Activated CD4-positive, alpha-beta T cell treated with anti-CD3 and anti-CD28 coated beads, Interleukin-2, amount 10 ng/mL, durations not matched to agents 24 days and 14 days (primary cell): ENCODE measurements at places on chromosomes 3 and 15.
A peak's percentile ranks its signal among the peaks of the same experiment; 100 is the strongest.

GRCh38 chr15:48501208-48501607 lies 144.3 kb downstream of the FBN1 start:
- no peak for DNase-seq

DNA sequence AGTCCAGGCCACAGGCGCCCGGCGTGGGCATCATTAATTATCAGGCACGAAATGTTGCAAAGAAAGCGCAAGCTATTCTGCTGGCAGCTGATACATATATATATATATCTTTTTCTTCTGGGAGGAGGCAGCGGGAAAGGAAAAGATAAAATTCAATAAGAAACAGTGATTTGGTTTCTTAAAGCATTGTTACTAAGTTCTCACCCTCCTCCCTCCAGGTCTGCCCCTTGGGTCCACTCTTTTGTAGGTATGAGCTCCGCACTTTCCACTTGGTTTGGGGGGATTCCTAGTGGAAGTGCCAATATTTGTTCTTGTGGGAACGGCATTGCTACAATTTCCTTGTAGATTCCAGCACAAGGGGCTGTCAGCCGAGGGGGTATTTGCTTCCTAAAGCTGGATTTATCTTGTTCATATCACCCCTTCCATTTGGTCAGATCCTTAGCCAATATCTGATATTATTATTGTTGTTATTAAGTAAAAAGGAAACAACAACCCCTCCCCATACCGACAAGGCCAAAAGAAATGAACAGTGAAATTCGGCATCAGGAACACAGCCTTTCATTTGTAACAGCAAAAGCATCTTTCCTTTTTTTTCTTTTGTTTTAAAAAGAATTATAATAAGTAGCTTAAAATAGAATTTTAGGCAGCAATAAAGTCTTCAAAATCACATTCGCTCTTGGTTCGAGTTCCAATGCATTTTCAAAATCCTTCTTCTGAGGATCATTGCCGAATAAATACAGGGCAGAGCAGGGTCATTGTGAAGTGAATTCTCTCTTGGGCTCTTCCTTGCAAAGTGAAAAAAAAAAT lies 15.6 kb downstream of the ZIC1 start:
- DNase-seq: no peak

DNA sequence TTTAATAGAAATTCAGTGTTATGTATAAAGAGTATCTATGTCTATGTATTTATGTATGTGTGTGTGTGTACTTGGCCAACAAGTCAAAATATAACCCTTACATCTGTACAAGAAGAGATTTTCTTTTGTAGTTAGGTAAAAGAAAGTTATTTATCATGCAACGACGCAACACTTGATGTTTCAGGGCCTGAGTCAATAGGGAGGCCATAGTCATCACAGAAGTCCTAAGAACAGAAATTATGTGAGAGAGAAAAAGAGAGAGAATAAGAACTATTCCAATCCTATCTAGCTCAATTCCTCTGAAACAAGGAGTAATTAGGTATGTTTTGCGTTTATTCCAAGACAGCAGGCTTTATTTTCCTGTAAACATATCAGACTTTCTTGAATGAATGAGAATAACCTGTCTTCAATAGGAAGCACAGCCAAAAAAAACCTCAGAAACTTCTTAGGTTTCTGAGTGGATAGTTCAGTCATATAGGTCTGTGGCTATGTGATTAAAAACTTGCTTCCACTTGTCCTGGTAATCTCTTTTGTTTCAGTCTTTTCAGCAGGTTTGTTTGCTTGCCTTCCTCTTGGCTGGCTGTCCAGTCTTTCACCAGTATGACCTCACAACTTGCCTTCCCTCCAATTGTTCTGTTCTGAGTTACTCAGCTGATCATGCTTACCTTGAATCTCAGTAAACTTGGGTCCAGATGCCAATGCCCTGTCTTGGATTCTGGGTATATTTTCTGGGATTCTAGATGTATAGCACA lies 382.4 kb upstream of the GBE1 start:
- no peak for DNase-seq

GRCh38 chr3:84759361-84759760 lies 199.4 kb upstream of the CADM2 start:
- DNase-seq: no peak

- DNase-seq: no peak
These were observed 204.6 kb downstream of the PLCL2 start for GRCh38 chr3:17089314-17089700.

GRCh38 chr15:83899670-83900069 lies 245.7 kb downstream of the ADAMTSL3 start:
- DNase-seq: no peak

DNA sequence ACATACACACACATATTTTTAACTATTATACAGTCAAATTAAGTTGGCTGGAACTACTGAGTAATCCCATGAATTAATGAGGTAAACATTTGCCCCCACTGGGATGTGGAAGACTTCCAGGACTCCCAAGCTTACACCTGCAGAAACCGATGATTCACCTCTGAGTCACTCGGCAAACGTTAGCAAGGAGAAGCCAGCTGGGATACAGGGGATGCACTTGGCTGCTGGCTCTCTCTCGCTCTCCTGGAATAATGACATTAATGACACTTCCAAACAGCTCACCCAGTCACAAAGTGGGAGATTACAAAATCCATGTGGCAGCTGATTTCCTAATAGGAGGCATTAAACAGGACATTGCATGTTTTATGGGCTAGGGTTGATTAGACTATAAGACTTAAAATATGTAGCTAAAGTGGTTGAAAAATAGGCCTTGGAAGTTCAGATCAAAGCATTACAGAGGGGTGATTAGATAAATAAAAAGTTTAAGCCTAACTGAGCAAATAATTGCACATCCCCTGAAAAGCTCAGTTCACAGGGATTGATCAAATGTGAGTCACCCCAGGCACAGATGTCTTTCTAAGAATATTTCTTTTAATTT lies 500.9 kb downstream of the SOX2 start:
- no peak for DNase-seq

GRCh38 chr3:12194669-12195161 lies 36.0 kb upstream of the TIMP4 start:
- peak; percentile 69 for DNase-seq

DNA sequence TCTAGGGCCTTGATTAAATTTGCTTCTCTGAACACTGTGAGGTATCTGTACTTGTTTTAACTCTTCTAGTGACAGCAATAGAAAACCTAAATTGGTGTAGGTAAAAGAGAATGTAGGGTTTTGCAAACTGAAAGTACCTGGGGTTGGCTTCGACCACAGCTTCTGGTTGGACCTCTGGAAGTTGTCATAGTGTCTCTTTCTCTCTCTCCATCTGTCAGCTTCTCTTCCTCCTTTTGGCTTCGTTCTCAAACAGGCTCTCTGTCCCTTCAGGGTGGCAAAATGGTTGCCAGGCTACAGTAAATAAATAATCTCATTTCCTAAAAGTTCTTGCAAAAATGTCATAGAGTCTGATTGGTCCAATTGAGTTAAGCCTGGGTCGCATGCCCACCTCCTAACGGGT lies 149.3 kb upstream of the CTDSPL start:
- DNase-seq: no peak

- DNase-seq: no peak
These were observed 191.9 kb upstream of the LRIG1 start for GRCh38 chr3:66692766-66693150.

DNA sequence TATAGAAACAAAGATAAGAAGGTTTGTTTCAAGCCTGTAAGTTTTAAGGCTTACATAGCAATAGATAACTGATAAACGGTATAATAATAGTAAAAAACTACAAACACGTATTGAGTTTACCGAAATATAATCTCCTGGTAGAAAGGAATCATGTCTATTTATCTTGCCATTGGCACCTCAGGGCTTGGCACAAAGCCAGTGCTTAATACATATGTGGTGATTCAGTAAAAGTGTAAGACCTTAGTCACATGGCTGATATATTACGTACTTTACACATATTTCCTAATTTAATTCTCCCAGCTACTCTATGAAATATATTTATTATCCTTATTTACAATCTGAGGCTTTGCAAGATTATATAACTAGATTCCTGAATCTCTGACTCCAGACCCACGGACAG lies 32.0 kb upstream of the SLCO3A1 start:
- DNase-seq: no peak

GRCh38 chr3:52123106-52123725 lies 31.0 kb downstream of the POC1A start:
- peak; percentile 94 for DNase-seq

GRCh38 chr15:63540449-63540848 lies 36.1 kb downstream of the USP3 start:
- no peak for DNase-seq

GRCh38 chr3:192063570-192063969 lies 602.6 kb downstream of the PYDC2 start:
- DNase-seq: no peak

DNA sequence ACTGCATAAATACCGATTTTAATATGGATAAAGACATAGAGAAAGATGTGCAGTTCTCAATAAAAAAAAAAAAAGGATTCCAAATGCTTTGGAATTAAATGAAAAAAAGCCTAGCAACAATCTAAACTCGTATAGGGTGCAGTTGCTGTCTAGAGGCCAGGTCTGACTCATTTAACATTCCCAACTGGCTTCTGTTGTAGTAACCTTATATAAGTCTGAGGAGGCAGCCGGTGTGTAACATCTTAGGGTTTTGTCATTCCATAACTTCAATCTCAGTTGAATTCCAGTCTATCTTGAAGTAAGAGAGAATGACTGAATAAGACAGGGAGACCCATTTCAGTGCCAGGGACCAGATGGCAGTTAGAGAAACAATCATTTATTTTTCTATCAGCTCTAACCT lies 6.5 kb downstream of the PDCD10 start:
- no peak for DNase-seq

GRCh38 chr3:150521463-150521862 lies 24.8 kb downstream of the SERP1 start:
- no peak for DNase-seq

GRCh38 chr15:79310612-79310984 lies 314 bp upstream of the TMED3 start:
- DNase-seq: no peak

- DNase-seq: no peak
These were observed 17.9 kb downstream of the FRMD5 start for GRCh38 chr15:44177139-44177538.

DNA sequence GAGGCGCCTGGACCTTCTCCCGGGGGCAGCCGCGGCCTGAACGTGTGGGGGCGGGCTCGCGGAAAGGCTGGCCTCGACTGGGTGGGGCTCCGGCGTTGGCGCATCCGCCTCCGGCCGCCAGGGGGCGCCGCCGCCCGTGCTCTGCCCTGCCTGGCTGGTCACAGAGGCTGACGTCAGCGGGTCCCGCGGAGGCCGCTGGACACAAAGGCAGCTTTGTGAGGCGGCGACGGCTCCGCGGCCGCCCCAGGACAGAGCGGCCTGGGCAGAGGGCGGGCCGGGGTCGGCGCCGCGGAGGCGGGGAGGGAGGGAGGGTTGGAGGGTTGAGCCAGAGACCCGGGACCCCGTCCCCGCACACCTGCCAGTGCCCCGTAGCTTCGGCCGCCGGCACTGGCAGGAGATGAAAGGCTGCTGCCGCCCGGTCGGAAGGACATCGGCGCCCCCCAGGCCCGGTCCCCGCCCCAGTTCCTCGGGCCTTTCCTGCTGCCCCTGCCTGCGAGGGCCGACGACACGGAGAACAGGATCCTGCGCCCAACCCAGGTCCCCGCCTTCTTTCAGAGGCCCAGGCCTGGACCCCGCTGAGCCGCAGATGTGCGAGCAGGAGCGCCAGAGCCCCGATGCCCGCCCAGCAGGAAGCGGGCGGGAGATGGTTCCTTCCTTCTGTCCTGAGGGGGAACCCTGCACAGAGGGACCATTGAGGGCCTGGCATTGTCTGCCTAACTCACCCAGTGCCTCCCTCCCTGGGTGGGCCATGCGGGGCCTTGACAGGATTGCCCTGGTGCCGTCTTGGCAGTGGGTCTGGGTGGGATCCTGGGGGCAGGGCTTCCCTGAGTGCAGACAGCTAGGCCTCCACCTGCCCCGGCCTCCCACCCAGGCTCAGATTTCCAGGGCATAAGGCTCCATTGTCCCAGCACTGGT lies 8.7 kb upstream of the SEMA3B start:
- DNase-seq: peak; percentile 97

DNA sequence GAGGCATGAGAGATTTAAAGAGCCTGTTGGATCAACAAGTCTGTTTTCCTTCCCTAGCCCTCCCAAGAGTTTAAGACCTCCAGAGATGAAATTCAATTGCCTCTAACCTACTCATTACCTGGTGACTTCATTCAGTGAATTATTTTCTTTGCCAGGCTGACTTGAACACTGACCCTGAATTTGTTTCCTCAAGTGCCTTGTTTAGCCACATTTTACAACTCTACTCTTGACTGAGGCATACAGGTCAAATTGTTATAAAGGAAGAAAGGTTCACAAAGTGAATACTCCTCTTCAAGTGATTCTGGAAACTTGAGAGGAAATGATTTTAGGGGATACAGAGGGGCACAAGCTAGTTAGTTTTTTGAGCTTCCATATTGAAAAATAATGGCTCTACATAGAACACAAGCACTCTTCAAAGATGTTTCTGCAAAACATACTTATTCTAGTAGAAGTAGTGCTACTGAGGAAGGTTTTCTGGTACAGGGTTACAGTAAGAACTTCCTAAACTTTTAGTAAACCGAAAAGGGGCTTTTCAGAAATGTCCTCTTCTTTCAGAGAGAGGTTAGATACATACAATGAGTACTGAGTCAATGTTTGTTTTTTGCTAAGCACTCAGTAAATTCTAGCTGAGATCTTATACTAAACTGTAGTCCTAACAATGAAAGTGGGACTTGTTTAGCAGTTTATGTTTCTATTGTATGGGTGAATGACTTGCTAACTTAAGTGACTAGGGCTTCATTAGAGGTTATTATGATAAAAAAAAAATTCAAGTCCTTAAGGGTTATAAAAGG lies 137.4 kb upstream of the SATB1 start:
- no peak for DNase-seq

- no peak for DNase-seq
These were observed 47.8 kb upstream of the NEO1 start for GRCh38 chr15:73004462-73004861.

GRCh38 chr3:65412588-65412987 lies 626.1 kb downstream of the MAGI1 start:
- no peak for DNase-seq

- DNase-seq: no peak
These were observed 406.1 kb upstream of the ALCAM start for GRCh38 chr3:104960579-104960978.

GRCh38 chr3:176969066-176969465 lies 228.2 kb downstream of the TBL1XR1 start:
- DNase-seq: no peak

DNA sequence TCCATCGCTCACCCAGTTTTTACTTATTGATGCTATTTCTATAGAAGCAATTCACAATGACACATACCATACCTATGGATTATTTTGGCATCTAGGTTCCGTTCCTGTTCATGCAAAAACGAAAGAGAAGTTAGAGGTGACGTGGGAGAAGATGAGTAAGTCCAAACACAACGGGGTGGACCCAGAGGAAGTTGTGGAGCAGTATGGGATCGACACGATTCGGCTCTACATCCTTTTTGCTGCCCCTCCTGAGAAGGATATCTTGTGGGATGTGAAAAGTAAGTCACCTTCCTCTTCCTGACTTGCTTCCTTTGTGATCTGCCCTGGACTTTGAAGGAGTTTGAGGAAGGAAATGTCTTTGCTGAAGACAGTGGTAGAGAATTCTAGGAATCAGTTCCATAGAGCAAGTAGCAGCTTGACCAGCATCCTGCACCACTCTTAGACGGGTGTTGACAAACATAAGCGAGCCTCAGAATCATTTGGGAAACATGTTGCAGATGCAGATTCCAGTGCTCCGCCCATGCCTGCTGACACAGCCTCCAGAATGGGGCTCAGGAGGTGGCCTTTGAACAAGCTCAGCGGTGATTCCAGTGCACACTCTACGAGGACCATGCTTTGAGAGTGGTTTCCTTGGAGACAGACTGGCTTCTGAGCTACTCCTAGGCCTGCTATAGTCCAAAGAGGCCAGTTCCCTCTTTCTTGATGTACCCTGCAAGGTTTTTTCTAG lies 78.4 kb upstream of the LIMD1 start:
- no peak for DNase-seq

GRCh38 chr3:150748684-150749047 lies 14.3 kb downstream of the SIAH2 start:
- DNase-seq: no peak
